Left ventricle myocardium inferior (tissue), 1 donor: ENCODE measurements at places on chromosomes 4 and X.

DNA sequence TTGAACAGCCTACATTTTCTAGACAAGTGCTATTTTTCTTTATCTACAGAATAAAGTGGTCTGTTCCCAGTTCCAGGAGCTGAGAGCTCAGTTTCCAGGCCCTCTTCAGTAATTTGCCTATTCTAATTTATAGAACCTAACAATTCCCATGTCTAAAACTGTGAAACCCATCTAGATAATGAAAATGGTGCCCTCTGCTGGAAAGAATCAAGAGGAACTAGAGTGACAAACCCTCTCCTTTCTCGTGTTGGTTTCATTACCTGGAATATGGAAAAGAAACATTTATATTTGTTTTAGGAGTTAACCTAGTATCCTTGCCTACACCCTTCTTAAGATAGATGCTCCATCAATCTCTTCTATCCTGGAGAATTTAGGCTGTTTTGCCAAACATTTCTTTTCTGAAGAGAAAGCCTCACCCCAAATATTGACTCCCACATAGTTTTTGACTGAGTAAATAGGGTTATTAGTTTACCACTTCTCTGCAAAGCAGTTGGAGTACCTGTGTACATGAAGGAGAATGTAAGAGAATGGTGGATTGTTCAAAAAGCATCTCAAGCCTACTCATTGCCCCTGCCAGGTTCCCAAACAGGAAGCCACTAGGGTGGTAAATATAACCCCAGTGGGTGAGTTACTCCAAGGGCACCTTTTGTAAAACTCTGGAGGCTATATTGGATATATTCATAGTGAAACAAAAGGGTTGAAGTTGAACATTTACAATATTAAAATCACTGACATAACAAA, 121.6 kb downstream of the RASL11B start:
- DNase-seq = no peak

DNA sequence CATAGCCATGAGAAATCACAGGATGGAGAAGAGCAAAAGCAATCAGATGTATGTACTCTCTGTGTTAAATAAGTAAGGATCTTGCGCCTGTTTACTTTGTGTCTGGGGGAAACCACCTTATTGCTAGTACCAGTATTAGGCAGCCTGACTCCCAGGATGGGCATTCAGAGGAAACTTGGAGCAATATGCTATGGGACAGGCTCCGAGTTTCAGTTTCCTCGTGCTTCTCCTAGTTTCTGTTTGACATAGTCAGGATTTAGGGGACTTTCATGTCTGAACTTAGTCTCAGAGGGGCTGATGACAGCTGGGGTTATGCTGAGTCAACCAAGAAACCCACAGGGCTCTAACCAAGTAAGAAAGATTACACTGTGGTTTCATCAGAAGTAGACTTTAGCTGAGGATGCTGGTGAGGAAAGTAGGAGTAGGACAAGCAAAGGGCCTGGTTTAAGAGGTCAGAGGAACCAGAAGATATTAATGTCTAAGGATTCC, 13.5 kb downstream of the NSUN7 start:
- no peak for DNase-seq

DNA sequence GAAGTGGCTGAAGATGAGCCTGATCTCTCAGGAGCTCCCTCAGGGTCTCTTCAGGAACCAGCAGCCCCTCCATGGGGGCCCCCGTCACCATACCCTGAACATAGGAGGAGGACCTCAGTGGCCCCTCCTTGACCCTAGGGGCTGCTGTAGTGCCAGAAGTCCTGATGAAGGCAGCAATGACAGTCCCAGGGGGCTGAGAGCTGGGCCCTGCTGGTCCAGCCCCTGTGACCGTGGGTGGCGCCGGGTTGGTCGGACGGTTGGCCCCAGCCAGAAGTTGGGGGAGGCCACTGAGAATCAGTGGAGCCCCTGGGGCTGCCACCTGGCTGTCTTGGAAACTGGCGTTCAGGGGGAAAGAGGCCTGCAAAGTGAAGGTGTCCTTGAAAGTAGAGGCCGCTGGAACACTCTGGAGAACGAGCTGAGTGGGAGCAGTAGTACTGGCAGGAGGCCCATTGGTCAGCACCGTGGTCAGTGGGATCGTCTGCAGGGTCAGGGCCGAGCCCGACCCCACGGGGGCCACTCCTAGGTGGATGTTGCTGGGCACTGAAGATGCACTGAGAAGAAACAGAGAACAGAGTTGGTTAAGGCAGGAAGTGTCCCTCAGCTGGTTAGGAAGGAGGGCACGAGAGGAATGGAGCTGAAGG, 43.2 kb downstream of the ELF4 start:
- DNase-seq = no peak

DNA sequence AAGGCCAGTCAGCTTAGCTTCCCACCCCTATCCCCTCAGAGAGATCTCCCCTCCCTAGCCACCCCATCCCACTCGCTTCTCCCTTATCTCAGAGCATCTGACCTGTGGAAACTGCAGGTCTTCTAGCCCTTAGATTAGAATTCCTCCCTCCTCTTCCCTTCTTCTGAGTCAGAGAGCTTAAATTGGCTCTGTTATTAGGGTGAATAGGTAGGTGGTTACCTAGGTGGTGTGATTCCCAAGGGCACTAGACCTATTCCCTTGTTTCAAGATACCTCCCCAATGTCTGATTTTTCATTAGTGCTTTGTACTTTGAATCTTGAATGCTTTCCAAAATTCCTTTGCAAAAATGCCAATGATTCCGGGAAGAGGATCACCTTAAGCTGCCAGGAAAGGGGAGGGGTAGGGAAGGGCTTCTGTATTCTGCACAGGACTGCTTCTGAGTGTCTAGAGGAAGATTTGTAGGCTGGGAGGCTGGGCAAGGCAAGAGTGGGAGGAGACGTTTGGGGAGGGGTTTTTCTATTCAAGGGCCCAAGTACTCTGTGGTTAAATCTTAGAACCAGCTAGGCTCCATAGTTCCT, 24.5 kb upstream of the MSN start:
- DNase-seq = no peak

DNA sequence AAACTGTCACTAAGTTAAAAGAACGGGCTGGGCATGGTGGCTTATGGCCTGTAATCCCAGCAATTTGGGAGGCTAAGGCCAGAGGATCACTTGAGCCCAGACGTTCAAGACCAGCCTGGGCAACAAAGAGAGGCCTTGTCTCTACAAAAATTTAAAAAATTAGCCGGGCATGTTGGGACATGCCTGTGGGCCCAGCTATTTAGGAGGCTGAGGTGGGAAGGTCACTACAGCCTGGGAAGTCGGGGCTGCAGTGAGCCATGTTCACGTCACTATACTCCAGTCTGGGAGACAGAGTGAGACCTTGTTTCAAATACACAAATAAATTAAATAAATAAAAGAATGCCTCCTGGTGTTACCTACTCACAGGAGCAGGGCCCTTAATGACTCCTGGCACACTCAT, 69.5 kb downstream of the APBB2 start:
- DNase-seq = no peak

GRCh38 chr4:38692421-38692820, 28.4 kb downstream of the KLF3 start:
- DNase-seq = no peak

DNA sequence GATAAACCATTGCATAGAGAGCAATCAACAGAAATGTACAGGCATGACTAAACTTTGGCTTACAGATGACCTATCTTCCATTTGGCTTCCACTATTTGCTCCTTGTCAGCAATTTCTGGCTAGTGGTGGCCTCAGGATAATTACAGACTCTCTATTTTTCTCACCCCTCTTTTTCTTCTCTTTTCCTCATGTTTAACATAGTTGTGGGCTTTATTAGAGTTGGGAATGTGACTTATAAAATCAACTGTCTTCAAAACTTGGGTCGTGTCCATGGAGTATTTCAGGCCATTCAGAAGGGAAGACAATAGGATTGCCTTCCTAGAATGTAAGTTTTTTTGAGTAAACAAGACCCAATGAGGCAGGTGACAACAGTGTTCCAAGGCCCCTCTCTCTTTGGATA, 236.2 kb downstream of the FRAS1 start:
- no peak for DNase-seq

GRCh38 chr4:8709729-8710360, 117.3 kb downstream of the CPZ start:
- peak; percentile 3 for DNase-seq

DNA sequence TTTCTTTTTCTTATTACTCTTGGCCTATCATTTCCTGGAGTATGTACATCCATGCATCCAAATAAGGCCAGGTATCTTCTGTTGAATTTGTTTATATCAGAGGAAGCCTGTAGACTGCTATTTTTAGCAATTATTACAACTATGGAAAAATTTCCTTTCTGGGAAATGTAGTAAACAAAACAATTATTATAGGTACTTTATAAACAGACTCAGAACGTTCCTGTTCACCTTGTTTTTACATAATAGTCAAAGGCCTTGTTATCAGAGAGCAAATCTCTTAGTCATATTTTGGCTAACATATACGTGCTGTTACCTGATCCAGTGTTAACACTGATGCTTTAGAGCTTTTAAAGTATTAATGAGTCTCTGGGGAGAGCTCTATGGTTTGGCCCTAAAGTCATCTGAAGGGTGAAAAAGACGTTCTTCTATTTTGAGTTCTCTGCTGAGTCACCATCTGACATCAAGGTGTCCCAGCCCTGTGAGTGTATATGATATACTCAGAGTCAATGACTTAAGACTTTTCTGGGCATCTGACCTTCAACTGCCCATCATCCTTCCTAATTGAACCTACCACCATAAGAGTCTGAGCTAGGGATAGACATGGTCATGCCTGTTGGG, 7.3 kb downstream of the SPARCL1 start:
- no peak for DNase-seq

DNA sequence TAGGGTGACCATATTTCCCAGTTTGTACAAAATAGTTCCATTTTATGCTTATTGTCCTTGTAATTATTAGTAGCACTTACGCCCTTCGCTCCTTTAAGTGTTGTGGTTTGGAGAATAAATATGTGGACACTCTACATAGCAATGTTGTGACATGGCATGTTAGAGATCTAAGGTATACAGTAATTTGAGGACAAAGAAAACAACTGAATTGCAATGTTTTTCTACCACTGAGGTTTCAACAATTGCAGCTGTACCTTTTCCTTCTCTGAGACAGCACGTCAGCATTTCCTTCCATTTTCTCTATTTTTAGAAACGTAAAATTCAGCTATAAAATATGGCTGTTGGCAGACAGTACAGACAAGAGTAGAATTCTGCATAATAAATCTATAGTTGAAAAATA, 323.1 kb downstream of the MAPK10 start:
- DNase-seq = no peak

DNA sequence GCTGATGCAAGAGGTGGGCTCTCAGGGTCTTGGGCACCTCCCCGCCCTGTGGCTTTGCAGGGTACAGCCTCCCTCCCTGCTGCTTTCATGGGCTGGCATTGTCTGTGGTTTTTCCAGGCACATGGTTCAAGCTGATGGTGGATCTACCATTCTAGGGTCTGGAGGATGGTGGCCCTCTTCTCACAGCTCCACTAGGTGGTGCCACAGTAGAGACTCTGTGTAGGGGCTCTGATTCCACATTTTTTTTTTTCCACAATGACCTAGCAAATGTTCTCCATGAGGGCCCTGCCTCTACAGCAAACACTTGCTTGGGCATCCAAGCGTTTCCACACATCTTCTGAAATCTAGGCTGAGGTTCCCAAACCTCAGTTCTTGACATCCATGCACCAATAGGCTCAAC, 657.9 kb upstream of the CT83 start:
- DNase-seq = no peak

DNA sequence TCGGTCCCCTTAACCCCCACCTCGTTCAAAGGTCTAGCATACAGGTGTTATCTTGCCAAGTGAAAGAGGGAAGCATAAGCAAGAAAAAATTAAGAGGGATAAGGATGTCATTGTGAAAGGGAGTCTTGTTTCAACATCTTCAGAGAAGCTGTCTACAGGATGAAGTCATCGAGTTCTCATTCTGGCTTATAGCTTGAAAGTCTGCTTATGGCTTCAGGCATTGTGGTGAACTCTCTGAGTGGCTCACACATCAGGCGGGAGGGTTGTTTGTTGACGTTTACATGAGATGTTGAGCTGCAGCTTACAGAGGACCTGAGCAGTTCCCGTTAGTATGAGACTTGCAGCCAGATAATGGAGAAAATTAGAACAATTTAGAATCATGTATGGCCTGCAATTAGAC, 16.6 kb downstream of the MAGEA9B start:
- no peak for DNase-seq

GRCh38 chr4:79904331-79904730, 168.7 kb downstream of the ANTXR2 start:
- no peak for DNase-seq

DNA sequence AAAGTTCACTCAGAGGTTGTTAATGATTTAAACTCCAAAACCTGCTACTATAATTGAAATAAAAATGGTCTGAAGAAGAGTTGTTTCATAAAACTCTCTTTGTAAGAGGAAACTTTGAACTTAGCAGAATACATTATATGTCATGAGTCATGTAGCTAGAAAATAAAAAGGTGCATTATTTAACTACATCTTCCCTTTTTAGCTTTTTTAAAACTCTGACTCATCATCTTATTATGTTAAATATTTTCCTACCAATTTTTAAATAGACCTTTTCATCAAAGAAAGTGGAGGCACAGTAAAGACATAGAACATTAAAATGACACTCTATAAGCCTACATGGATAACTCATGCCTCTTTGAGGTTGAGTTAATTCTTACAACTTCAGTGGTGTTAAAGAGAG, 1.2 kb upstream of the ZNF827 start:
- no peak for DNase-seq

- no peak for DNase-seq
Measured at GRCh38 chr4:30929649-30930048, 209.5 kb downstream of the PCDH7 start.

- no peak for DNase-seq
Measured at GRCh38 chrX:100381619-100382018, 28.5 kb downstream of the PCDH19 start.

GRCh38 chr4:104524591-104524990, 29.9 kb upstream of the CXXC4 start:
- no peak for DNase-seq

DNA sequence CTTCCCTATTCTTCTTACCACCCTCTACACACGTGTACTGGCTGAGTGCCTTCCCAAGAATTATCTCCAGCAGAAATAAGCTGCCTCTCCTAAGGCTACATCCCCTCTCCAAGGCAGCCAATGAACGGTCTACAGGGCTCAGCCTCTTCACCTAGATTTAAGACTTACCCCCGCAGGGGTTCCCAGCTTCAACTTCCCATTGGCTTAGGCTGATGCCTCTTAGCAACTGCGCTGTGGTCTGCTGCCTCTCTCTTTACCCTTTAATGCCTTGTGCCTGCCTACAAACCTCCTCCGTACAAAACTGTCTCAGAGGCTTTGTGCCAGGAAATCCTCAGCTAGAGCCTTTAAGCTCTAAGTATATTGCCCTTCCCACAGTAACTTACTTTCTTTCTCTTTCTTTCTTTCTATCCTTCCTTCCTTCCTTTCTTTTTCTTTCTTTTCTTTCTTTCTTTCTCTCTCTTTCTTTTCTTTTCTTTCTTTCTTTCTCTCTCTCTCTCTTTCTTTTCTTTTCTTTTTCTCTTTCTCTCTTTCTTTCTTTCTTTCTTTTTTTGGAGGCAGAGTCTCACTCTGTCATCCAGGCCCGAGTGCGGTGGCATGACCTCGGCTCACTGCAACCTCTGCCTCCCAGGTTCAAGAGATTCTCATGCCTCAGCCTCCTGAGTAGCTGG, 15.1 kb upstream of the PIGA start:
- no peak for DNase-seq
